ENCODE measurements at places on chromosomes 2 and 18. TPM values are rescaled to one million over a fixed set of nuclear protein-coding genes. Genes with fewer than 3 reads are reported as not detected.

SAG gene
- not detected for total RNA-seq

LRRC30 gene
- not detected for total RNA-seq

MC5R gene
- not detected for total RNA-seq

HMSD gene
- total RNA-seq = not detected

RFTN2 gene
- total RNA-seq = 7.6 TPM

ZNG1B gene
- total RNA-seq = 29.9 TPM

EFR3B gene
- 0.16 TPM for total RNA-seq

- DNase-seq = no peak
Measured at GRCh38 chr2:19885791-19886190, 16.0 kb downstream of the TTC32 start.

GRCh38 chr2:152200101-152200500 lies 24.5 kb upstream of the STAM2 start:
- no peak for DNase-seq

GRCh38 chr2:112692495-112692911 lies 28.3 kb upstream of the NT5DC4 start:
- DNase-seq = peak; percentile 62

DNA sequence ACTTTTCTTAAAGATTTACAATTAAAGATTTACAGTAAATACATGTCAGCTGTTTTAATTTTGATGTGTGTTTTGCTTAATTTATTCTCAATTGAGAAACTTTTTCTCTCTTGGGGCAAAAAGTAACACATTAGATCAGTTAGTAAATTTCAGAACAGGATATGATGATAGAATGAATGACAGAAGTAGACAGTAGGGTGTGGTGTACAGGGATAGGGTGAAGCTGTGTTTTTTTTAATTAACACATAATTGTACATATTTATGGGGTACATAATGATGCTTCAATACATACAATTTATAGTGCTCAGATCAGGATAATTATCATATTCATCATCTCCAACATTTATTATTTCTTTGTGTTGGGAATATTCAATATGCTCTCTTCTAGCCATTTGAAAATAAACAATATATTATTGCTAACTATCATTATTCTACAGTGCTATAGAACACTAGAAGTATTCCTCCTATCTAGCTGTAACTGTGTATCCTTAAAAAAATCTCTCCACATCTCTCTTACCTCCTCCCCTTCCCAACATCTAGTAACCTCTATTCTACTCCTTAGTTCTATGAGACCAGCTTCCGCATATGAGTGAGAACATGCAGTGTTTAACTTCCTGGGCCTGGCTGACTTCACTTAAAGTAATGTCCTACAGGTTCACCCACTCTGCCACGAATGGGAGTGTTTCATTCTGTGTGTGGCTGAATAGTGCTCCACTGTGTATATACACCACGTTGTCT lies 175.2 kb downstream of the SNTG2 start:
- no peak for DNase-seq

DNA sequence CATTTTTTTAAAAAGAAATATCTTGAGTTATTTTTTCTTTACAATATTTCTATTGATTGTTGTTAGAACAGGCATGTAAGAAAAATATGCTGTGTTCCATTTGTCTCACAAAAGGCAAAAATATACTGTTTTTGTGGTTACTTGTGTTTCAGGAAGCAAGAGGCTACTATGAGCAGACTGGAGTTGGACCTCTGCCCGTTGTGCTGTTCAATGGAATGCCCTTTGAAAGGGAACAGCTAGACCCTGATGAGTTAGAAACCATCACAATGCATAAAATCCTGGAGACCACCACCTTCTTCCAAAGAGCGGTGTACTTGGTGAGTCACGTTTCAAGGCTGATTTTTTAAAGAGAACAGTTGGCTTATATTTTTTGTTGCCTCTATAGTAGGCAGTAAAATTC lies 54.7 kb downstream of the UGGT1 start:
- DNase-seq = no peak

DNA sequence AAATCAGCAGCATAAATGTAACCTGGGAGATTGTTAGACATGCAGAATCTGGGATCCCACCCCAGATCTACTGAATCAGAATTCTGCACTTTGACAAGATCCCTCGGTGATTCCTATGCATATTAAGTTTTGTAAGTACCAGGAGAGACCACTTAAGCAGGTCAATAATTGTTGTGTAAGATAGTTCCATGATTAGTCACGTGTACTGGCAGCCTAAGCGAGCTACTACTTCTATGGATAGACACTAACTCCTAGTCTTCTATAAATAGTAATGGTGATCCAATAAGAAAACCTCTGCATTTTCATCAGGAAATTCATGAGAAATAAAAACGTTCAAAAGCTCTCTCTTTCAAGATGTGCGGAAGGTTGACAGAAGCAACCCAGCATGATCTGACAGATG lies 988.2 kb upstream of the CHAC2 start:
- DNase-seq = no peak

DNA sequence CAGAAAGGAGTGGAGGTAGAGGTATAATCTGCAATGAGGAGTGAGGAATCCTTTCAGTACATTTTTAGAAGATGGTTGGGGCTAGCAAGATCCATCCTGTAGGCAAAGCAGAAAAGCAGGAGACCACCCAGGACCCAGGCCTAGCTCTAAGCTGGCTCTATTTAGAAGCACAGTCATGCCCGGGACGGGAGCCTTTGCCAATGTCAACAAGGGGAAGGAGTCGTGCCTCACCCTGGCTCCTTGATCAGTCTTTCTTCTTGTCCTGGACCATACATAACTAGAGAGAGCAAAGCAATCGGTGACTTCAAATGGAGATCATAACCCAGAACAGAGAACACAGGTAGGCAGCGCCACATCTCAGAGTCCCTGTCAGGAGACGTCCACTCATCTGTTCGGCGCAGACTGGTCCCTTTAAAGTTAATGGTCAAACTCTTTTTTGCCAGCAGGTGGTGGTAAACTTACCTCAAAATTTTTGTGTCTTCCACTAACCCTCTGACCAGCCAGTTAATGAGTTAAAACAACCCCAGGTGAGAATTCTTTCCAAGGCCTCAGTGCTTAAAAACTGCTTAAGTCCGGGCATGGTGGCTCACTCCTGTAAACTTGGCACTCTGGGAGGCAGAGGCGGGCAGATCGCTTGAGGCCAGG lies 8.0 kb downstream of the MC5R start:
- no peak for DNase-seq

DNA sequence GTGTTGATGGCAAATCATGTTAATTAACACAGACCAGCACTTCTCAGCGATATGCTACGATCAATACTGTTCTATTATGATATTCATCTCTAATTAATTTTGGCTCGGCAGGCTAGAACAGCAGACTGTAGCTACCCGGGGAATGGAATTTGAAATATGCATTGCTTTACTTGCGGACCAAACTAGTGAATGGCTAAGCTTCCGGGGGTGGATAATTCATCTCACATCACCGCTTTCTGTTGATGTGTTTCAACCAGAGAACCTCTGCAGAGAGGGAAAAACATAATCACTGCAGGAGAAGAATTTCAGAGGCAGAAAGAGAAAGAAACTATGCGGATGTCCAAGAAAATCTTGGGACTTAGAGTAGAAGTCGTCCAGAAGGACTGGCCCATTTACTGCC lies 490.9 kb downstream of the STK39 start:
- DNase-seq = no peak

DNA sequence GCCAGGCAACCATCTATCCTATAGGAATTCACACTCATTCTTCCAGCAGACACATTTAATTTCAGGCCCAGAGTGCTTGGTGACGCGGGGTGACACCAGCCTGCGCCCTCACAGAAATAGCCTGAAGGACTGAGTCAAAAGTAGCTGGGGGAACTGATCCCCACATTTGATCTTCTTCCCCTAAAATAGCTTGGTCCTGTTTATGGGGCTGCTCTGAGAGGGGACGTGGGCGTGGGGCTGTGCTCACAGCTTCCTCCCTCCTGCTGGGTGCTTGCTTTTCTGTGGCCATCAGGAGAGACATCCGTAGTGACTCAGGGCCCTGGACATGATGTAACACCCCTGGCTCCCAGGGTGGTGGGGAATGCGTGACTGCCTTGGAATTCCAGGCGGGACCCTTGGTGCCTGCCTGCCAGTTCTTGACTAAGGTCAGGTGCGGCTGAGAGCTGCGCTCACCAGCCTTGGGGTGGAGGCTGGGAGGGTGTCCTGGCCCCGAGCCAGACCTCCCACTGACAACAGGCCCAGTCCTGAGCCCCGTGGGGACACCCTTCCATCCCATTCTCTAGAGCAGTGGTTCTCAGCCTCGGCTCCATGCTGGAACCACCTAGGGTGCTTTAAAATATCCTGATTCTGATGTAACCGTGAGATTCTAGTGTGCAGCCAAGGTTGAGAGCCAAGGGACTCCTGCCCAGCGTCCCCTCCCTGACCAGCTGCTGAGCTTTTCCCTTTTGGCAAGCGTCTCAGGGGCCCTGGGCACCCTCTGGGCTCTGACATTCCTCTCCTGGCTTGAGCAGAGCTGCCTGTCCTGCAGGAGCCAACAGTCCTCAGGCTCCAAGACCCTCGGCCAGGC lies 47.4 kb upstream of the SMAD7 start:
- DNase-seq = peak; percentile 46

DNA sequence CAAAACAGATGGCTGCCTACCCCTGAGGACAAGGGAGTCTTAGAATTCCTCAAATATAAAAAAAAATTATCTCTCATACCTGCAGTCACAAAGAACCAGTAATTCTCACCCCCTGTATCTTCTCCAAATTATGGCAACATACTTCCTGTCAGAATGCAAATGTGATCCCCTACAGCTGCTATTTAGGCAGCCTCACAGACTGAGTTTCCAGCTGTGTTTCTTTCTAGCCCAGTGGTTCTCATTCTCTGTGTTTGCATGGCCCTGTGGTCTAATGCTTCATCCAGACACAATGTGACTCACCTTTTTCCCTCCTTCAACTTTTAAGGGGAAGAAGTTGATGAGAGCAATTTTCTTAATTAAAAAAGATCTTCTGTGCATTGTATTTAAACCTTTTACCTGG lies 726.3 kb downstream of the TSN start:
- DNase-seq = no peak

GRCh38 chr2:1366546-1367134 lies 46.6 kb upstream of the TPO start:
- DNase-seq = peak; percentile 32

DNA sequence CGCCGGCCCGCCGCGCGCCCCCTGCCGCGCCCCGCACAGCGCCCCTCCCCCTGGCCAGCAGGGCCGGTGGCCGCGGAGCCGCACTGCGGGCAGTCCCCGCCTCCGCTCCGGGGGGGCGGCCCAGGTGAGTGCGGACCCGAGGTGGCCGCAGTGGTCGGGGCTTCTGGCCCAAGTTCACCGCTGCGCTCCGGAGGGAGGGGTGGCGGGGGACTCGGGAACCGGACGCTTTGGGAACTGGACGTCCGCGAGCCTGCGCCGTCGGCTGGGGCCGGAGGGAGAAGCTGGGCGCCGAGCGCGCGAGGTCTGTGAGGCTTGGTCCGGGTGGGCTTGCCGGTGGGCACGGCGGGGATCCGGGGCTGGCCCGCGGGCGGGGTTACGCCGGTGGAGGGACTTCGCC lies 591 bp upstream of the LDLRAD4 start:
- DNase-seq = no peak

- DNase-seq = no peak
Measured at GRCh38 chr18:36633961-36634412, 194.8 kb downstream of the TPGS2 start.

- no peak for DNase-seq
Measured at GRCh38 chr18:62953663-62954062, 238.3 kb downstream of the PHLPP1 start.

- DNase-seq = no peak
Measured at GRCh38 chr18:12405066-12405465, 2.7 kb upstream of the PRELID3A start.

- DNase-seq = no peak
Measured at GRCh38 chr2:85324639-85325465, 2.9 kb downstream of the TGOLN2 start.

DNA sequence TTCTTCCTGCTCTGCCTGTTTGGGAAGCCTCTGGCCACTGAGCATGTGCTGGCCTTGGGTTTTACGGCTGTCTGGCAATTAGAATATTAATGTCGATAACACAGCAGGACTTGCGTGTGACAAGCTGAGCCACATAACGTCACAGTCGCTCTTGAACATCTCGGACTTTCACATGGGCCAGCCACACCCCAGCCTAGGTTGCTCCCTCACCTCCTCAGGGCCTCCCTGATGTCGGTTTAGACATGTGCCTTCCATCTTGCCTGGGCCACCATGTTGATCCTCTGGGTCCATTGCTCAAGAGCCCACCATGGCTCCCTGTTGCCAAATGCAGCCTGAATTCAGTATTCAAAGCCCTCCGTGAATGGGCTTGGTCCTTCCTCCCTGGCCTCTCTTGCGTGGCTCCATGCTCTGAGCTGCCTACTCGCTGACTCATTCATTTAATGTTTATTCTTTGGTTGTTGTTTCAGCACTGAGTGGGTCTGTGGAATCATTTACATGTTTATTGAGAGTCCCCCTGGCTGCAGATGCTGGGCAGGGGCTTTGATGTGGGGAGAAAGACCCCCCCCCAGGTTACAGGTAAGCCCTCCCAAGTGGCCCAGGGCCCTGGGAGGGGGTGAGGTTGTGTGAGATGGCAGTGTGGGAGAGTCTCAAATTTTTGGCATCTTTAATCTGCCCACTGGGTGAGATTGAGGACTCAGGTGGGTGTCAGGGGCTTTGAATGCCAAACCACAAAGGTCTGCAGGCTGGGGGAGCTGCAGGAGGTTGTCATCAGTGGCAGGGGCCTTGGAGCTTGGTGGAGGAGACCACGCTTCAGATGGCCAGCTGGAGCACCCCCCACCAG lies 62.0 kb downstream of the ODC1 start:
- no peak for DNase-seq

DNA sequence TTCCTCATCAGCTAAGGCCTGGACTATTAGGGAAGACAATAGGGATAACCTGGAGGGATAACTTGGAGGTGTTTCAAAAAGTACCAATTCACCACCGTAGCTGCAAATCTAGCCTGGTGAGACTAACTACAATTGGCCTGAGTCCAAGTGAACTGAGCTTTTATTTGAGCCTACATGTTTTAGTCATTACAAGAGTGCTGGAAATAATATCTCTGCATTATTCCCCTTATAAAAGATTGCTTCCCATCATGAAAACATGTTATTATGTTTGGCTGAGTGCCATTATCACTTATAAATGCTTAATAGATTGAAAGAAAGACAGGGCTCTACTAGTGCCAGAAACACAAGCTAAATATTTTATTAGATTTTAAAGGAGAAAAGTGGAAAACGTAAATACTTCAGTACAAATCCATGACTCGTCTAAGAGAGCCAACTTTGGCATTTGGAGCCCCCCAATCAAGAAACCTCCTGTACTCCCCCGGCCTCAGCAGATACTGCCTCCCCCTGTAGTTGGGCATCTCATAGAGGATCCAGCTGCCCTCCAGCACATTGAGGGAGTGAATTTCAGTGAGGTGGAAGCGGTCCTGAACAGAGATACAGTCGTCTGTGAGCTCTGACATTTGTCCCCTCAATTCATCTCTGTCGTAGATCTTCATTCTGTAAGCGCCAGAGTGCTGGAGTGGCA lies 3.6 kb downstream of the CRYGB start:
- no peak for DNase-seq

DNA sequence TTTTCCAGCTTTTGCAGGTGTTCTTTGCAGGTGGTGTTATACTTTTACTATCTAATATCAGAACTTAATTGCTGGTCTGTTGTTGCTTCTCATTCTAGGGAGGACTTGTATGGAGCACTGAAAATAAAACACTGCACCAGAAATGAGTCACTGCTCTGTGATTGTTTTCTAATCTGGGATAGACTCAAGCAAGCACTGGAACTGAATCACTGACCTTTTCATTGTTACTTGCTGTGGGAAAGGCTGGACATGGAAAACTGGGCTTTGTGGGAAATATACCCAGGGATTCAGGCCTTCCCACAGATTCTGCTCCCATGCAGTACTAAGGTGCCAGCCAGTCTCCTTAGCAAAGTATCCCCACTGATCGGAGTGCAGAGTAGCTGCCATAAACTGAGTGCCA lies 470.0 kb upstream of the GCFC2 start:
- no peak for DNase-seq
